Bone marrow (tissue), 2 donors: ENCODE measurements at places on chromosomes 4 and X.

DNA sequence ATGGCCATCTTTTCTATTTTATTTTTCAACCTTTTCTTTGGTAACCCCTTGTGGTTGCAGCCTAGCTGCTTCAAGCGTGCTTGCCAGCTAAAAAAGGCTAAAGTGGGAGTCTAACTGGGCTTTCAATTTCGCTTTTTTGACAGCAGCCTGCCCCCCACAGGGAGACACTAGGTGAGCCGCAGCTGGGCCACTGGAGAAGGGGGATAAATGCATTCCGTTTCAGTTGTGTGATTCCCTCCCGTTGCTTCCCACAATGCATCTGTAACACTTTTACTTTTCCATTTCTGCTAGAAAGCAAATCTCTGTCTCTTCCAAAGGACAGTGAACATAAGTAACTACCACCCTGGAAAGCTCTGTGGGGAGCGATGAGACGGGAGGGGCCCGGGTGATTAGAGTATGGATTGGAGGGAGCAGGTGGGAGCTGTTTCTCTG, 86.3 kb upstream of the RAPGEF2 start:
- no peak for DNase-seq

DNA sequence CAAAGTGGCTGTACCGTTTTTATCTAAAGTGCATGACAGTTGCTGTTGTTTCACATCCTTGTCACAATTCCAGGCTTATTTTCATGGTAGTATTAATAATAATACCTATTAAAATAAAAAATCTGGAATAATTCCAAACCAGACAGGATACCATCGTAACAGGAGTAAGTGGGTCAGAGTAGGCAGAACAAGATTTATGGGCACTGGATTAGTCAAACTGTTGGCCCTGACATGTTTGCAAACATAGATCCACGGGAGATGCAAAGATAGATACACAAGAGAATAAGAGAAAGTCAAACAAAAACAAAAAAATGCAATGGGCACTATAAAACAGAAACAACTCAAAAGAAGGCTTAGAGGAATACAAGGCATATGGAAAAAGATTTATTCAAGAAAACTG, 449.5 kb upstream of the HS3ST1 start:
- DNase-seq, result no peak

DNA sequence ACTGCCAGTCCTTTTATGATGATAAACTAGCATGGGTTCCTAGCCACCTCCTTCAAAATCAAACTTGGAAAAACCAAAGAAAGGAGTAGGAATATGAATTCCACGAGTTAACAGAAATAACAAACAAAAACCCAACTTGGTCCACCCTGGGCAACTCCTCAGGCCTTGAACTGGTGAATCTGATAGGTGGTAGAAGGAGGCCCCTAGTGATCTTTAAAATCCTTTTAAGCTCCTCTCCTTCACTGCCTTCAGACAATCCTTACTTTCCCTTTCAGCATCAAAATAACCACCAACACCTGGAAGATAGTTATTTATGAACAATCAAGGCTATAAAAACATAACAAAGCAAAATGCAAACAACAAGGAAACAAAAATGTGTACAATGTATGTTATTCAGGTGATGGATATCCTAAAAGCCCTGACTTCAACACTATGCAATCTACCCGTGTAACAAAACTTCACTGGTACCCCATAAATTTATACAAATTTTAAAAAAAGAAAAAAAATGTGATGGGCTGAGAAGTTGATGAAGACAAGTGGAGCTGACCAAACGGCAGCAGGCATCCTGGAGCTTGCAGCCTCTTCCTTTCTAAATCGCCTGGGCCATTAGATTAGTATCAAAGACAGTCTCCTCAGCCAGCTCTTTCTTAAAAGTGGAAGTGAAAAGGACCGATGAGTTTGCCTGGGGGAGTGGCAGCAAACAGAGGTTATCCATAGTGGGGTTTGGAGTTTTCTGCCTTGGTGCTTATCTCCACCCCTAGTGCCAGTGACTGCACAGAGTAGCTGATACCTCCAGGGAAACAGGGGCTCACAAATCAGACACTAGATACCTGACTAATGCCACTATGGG, 179.6 kb downstream of the TMA16 start:
- DNase-seq, result peak; percentile 65

DNA sequence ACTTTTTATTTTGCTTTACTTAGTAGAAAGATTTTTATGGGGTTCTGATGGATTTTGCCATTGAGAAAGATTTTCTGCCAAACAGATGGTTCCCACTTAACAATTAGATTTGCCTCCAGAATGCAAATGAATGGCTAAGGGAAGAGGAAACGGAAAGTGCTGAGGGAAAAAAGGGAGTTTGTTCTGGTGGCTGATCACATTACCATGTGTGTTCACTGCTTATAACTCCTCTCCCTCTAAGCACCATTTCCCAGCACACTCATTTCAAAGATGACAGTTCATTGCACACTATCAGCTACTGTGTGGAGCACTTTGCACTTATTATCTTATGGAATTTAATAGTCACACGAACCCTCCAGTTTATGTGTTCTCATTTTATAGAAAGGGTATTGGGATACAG, 68.0 kb upstream of the GRID2 start:
- DNase-seq, result no peak

DNA sequence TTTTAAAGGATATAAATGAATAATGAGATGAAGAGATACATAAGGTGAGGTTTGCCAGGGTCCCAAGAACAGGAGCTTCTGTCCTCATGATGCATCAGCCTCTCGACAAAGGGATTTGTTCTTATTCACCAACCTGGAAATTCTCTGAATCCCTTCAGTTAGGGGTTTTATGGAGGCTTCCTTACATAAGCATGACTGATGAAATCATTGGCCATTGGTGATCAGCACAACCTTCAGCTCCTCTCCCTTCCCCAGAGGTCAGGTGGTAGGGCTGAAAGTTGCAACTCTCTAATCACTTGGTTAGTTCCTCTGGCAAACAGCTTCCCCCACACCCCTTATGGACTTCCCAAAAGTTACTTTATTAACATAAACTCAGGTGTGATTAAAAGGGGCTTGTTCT, 222.0 kb downstream of the SPRY1 start:
- no peak for DNase-seq

- no peak for DNase-seq
Observed at GRCh38 chrX:13790206-13791131, 26.4 kb downstream of the GPM6B start.

- DNase-seq, result no peak
Observed at GRCh38 chr4:165398570-165398969, 19.8 kb downstream of the CPE start.

- DNase-seq, result no peak
Observed at GRCh38 chrX:137431693-137432488, 134.0 kb upstream of the ZIC3 start.

DNA sequence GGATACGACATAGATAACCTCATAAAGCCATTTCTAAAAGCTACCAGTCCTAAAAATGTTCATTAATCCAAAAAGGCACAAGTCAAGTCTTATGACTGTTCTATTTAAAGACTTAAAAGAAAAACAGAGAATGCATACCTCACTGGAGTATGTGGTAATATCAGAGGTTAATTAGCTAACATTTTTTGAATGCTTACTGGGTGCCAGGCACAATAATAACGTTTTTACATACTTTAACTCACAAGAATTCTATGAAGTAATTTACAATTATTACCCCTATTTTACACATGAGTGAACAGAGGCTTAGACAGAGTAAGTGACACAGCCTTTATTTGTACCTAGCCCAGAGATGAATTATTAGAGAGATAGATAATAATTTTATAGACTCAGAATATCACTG, 207.5 kb downstream of the PDGFC start:
- no peak for DNase-seq

- no peak for DNase-seq
Observed at GRCh38 chrX:17613979-17614588, 123.2 kb upstream of the SCML1 start.

- DNase-seq, result no peak
Observed at GRCh38 chr4:172256820-172257219, 443.6 kb downstream of the GALNTL6 start.

- peak; percentile 44 for DNase-seq
Observed at GRCh38 chrX:134908356-134908755, 82.4 kb upstream of the SMIM10 start.

DNA sequence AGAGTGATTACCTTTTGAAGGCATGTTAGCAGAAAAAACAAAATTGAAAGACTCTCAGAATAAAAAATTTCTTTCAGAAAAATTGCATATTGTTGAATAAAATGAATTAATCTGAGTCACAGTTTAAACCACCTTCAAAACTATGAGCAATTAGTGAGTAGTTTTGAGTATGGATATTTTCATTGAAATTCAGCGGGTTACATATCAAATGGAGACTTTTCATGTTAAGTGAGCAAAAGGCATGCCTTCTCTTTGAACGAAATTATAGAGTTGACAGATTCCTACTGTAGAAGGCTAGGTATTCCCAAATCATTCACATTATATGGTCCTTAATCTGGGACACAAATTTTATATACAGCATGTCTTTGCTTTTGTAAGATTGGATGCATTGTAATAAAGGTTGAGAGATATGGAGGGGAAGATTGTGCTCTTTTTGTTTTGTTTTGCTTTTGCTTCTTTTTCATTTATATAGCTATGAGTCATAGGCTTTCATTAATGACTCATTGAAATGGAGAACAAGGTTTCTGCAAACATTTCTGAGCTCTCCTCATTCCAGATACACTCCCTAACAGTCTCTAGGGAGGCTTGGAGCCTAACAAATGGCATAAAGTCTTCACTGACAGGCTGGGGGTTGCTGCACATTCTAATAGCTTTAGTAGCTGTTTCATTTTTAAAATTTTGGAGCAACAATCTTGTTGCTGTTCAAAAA, 21.6 kb downstream of the PCDH18 start:
- no peak for DNase-seq

DNA sequence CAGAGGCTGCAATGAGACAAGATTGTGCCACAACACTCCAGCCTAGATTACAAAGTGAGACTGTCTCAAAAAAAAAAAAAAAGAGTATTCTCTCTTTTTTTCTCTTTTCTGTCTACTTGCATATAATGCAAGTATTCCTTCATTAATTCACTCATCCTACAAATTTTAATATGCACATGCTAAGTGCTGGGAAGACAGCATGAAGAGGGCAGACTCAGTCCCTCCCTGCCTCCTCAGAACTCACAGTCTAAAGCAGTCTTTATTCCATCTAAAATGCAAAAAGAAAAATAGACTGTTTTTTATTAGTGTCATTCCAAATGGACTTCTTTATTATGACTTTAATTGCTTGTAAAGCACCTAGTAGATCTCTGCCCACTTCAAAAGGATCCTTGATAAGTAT, 85.6 kb downstream of the NKX6-1 start:
- no peak for DNase-seq

GRCh38 chr4:158758703-158759102, 10.1 kb upstream of the FNIP2 start:
- DNase-seq, result no peak

DNA sequence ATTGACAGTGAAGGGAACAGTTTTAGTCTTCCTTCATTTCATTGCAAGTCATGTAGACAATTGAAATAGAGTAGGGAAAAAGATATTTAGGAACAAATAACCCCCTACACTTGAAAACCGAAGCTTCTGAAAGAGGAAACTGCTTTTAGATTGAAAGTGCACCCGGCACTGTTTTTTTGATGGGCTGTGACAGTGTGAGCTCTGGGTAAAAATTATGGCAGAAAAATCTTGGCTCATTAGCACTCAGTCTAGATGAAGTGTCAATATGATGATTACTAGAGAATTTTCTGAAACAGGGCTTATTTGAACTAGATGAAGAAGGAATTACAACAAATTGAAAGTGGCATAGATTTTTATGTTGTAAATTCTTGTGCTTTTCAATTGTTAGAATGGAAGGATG, 1132.4 kb downstream of the RAPGEF2 start:
- DNase-seq, result no peak

DNA sequence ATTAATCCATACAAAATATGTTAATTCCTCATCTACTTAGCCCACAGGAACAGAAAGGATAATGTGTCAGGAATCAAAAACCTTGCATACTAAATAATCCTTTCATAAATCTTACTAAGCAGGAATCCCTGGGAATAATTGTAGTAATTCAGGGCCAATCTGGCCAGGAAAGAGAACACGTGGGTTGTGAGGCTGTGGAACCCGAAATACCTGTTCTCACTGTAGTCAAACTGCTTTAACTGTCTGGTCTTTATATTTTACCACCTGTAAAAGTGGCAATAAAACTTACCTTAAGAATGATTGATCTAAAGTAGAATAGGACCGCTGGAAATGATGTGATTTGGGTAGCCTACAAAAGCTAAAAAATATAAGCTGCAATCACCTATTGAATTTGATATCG, 1620.9 kb downstream of the STIM2 start:
- no peak for DNase-seq

GRCh38 chr4:37244583-37245390, at the start of gene NWD2:
Gene NWD2, plus strand, starts transcription at chr4:37244743. Its CDS starts 325 bp downstream, at chr4:37245068.
- DNase-seq, result no peak

DNA sequence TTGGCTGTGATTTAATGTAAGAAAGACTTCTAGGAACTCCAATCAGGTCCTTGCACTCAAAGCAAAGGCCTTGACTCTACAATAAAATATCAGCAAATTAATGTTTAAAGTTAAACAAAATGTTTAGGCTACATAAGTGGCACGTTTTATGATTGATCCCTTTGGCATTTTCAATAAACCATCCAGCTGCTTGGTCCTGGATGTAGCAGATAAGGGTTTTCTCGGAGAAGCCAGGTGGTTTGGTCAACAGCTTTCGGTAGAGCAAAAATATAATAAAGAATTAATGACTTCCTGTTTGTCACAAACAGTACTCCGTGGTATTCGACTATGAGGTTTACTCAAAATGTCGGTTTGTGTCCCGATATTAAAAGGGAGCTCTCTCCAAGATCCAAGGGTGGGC, 95.8 kb downstream of the GEMIN8 start:
- no peak for DNase-seq

DNA sequence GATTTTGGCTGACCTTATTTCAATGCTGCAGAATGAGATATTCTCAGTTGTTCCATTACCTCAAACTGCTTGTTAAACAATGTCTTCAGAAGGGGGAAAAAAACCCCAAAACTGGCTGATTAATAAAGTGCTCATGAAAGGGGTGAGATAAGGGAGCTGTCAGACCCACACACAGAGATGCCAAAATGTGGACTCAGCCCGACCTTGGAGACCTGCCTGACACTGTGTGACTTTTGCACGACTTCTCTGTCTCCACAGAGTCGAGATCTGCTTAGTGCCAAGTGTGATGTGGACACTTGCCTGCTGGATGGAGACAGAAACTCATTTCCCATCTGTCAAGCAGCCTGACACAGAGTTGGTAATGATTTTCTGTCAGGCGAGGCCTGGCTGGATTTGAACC, 31.5 kb downstream of the REELD1 start:
- no peak for DNase-seq

- DNase-seq, result no peak
Observed at GRCh38 chr4:135510582-135510981, 1309.0 kb upstream of the PABPC4L start.

GRCh38 chr4:52892880-52893279, 30.8 kb downstream of the RASL11B start:
- no peak for DNase-seq

DNA sequence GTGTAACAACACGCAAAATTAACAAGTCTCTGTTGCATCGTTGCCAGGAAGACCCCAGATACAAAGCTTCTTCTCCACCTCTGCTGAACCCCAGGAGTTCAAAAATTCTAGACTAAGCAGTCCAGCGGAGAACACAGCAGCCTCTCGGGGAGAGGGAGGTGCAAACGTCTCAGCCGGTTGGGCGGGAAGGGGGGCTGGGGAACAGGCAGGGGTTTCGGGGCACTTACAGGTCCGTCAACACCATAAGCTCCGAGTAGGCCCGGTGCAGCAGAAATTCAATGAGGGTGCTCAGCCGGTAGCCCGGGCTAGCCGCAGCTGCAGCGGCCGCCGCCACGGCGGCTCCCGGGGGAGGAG, 394 bp downstream of the MED14 start:
- no peak for DNase-seq
